Stimulated activated CD8-positive, alpha-beta memory T cell treated with anti-CD3 and anti-CD28 coated beads, Interleukin-12 subunit alpha, Interleukin-12 subunit beta, amount 100 ng/mL, for 4 hours (primary cell): ENCODE measurements at places on chromosomes 5 and 9.

- no peak for DNase-seq
Observed at GRCh38 chr5:71632168-71632567, 45.0 kb downstream of the MCCC2 start.

GRCh38 chr5:148060309-148060708 is 3.5 kb upstream of the SPINK5 start:
- no peak for DNase-seq

- DNase-seq = peak; percentile 16
Observed at GRCh38 chr9:128159522-128159783, 612 bp upstream of the BBLN start.

GRCh38 chr5:173075137-173075843 is 19.1 kb downstream of the CREBRF start:
- no peak for DNase-seq

DNA sequence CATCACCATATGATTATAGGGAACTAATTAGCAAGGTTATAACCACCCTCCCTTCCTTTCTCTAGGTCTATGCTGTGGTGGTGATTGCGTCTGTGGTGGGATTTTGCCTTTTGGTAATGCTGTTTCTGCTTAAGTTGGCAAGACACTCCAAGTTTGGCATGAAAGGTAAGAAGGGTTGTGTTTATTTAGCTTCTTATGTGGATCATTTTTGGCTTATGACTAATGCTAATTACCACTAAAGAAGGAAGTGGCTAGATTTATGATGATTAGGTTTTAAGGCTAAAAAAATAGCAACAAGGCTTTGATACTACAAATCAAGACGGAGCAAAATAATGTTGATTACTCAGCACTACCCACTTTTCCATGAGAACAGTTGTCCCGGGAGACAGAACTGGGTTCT is 82.4 kb downstream of the NTRK2 start:
- no peak for DNase-seq

DNA sequence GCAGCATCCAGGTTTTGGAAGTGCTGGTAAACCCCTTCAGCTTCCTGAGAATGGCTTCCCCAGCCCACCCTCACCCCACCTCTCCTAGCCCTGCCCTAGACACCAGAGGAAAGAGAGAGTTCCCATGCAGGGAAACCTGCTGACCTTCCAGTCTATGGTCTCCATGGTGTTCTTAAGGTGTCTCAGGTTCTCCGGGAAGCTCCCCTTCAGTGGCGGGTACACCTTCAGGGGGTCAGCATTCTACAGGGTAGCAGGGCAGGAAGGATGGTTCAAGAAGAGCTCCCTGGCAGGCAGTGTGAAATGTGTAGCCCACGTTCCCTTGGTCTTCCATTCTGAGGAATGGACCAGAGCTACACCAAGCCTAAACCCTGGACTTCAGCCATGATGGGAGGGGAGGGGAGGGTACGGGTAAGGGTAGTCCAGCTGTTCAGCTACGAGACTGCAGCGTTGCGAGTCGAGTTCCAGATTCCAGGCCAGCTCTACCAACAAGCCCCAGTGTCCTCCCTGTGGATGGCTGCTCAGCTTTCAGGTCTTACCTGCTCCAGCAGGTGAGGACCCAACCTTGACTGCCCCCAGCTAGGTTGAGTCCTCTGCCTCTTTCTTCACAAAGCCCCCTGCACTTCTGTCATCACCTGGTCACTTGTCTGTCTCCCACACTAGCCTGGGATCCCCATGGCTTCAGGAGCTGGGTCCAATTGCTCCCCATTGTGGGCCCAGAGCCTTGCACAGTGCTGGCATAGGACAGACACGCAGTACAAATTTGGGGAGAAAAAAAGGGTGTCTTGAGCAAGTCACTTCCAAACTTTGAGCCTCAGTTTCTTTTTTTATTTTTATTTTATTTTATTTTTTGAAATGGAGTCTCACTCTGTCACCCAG is 7.5 kb downstream of the CD74 start:
- DNase-seq = no peak

DNA sequence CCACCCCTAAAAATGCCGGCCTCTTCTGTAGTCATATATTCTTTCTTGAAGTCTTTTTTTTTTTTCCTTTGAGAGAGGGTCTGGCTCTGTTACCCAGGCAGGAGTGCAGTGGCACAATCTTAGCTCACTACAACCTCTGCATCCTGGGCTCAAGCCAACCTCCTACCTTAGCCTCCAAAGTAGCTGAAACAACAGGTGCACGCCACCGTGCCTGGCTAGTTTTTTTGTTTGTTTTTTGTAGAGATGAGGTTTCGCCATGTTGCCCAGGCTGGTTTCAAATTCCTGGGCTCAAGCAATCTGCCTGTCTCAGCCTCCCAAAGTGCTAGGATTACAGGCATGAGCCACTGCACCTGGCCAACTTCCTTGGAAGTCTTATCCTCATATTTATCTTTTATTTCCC is 19.1 kb downstream of the SREK1IP1 start:
- no peak for DNase-seq

GRCh38 chr5:113070901-113071300 is 94.3 kb downstream of the DCP2 start:
- no peak for DNase-seq

GRCh38 chr9:83620841-83621636 is 1.9 kb upstream of the IDNK start:
- no peak for DNase-seq

GRCh38 chr5:75051217-75051751 is 1.1 kb downstream of the GCNT4 start:
- DNase-seq = no peak

DNA sequence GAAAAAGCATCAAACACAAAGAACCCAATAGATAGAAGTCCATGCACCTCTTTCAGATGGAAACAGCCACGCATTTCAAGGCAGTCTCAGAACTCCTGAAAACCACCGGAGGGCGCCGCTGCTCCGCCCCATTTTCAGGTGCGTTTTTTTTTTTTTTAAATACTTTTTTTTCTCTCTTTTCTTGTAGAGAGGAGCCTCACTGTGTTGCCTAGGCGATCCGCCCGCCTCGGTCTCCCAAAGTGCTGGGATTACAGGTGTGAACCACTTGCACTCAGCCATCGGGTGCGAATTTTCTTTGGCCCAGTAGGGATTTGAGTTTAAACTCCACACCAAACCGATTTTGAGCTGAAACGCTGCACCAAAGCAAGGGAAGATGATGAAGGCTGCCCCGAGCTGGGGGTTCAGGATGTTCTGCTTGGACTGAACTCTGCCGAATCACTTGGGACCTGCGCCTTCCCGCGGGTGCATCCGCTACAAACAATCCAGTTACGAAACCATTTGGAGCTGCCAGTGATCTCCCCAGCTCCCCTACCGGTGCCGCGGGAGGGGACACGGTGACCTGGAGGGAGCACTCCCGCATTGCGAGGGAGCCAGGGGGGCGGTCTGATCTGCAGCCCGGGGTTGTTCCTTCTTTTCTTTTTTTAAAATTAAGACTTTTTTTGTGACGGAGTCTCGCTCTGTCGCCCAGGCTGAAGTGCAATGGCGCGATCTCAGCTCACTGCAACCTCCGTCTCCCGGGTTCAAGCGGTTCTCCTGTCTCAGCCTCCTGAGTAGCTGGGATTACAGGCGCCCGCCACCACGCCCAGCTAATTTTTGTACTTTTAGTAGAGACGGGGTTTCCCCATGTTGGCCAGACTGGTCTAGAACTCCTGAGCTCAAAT is 1.4 kb downstream of the PTGR1 start:
- peak; percentile 27 for DNase-seq

DNA sequence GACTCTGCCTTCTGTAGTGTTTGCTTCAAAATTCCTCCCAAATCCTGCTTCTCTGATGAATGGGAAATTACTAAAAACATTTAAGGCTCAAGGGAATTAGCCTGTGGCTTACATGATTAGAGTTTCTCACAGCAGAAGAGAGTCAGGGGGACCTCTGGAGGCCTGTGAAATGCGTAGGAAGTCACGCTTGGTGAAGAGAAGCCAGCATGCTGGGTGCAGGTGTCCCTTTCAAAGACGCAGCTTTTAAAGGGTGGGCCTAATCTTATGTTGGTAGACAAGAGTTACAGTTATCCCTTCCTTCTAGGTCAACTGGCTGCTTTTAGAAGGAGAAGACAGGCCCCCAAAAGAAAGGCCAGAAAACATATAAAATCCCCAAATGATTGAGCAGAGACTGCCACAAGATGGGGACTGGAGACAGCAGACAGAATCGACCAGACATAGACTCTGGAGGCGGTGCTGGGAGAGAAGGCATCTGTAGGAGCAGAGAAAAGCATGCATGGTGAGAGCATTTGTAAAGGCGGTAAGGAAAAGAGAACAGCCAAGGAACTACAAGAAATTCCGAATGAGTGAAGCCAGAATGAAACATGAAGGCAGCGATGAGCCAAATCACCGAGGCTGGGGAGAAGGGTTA is 42.3 kb downstream of the B4GALT1 start:
- DNase-seq = no peak

DNA sequence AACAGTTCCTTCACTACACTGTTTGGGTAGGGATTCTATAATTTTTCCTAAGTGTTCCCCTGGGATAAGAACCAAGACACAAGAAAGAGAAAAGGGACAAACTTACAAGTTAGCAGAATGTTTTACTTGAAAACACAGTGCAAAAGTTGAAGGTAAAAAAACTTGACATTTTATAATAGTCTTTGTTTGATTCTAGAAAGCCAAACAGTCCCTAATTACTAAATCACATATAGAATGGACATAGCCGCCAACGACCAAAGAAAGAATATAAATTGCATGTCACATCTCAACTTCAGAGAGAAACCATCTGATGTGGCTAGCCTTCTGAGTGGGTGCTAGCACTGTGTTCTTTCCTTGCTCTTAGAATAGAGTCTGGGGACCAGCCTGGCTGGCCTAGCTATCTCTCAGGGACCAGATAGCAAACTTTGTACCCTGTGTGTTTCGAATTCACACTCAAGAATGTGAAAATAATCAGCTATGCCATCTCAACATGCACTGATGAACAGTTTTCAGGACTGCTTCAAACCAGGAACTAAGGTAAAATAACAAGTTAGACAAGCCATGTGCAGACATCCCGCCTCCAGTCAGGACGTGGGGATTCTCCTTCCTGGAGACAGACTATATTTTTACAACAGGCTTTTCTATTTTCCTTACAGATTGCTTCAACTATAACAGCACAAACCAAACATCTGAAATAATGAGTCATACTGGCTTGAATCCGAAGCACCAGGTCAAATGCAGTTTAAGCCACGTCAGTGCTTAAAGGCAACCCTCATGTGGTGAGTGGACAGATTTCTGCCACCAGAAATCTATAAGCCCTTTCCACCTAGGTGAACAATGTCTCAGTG is 53.7 kb downstream of the LHFPL2 start:
- no peak for DNase-seq
